Hepatocyte (in vitro differentiated cells): ENCODE measurements at places on chromosomes 1 and 21. TPM values are rescaled to one million over a fixed set of nuclear protein-coding genes. Genes with fewer than 3 reads are reported as not detected.

DNA sequence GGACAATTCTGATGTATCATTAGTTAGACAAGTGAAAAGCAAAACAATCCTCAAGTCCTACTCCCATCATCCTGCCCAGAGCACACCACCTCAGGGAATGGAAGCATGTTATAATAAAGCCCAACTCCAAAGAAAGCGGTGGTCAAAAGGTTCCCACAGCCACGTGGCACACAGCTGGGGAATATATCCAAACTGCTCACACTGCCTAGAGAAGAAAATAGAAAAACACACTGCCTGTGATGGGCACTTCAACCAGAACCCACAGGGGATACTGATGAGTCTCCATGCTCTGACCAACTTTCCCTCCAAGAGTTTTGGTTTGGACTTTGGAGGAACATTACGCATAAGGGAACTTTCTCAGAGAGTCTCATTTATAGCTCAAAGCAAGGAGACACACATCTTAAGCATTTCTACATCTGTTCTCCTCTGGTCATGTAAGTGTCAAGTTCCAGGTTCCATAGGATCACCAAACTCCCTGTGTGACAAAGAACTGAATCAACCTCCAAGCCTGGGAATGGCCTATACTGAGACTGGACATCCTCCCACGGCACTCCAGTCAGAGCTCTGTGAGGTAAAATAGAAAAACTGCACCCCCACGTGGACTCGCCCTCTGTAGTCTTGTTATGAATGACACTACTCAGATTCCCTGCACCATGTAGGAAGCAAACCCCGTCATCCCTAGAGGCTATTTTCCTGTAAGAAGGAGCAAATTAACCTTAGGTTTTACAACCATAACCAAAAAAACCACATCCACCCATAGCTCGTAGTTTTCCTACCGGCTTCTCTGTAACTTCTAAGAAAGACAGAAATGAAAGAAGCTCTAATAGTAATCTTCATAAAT lies 12.2 kb downstream of the DSTYK start:
- no peak for DNase-seq

DNA sequence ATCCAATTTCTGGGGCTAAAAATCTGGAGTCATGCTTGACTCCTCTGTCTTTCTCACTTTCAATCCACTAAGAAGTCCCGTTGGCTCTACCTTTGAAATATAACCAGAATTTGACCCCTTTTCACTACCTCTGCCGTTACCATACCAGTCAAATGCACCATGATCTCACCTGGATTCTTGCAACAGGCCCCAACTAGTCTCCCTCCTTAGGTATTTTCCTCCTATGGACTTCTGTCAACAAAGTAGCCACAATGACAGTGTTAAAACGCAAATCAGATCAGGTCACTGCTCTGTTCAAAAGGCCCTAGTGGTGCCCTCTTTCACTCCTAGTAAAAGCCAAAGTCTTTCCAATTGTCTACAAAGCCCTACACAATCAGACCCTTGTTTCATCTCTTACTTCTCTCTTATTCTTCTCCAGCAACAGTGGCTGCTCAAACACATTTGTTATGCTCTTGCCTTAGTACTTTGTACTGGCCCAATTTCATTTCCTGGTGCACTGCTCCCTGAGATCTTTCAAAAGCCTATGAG lies 35.7 kb upstream of the AGL start:
- DNase-seq: no peak

Gene ANP32E
- 18.2 and 26.1 TPM in 2 replicates for total RNA-seq

Gene EPHB2
- 11.9 and 18.3 TPM in 2 replicates for total RNA-seq

Gene OR2T29
- not detected in 2 replicates for total RNA-seq
